ENCODE measurements at places on chromosomes 16 and 17. TPM values are rescaled to one million over a fixed set of nuclear protein-coding genes. Genes with fewer than 3 reads are reported as not detected.

CRAMP1 gene
- 18.6 TPM for total RNA-seq

GRCh38 chr17:39138431-39139160 lies 12.8 kb downstream of the PLXDC1 start:
- H3K4me3 ChIP-seq: no peak overlapping the region
- no peak for DNase-seq
- no peak overlapping the region for H3K27ac ChIP-seq
- H3K36me3 ChIP-seq: no peaks in the 10 kb centered on the region
- no peaks in the 10 kb centered on the region for H3K4me1 ChIP-seq
- no peaks in the 10 kb centered on the region for H3K27me3 ChIP-seq

RNF151 gene
- not detected for total RNA-seq

DNA sequence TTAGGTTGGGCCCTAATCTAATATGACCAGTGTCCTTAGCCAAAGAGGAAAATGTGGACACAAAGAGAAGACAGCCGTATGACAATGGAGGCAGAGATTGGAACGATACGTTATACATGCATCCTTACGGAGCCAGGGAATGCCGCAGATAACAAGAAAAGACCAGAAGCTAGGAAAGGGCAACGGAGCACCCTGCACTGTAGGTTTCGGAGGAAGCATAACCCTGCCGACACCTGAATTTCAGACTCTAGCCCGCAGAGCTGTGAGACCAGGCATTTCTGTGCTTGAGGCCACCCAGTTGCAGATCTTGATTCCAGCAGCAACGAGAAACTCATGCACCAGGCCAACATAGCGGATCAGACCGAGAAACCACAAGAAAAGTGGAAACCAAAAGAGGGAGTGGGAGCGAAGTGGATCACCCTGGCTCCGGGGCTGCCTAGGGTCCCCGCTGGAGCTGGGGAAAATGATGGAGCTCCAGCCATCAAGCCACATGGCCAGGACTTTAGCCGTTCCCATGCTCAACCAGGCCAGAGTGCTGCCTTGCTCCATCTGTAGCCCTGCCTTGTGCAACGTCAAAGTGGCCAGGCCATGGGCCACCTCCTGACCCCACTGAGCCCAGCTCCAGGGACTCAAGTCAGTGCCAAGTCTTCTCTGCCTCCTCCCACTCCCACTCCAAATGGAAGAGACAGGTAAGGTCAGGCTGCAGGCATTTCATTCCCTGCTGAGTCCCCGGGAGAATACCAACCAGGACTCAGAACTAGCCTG lies 51.7 kb upstream of the RPL38 start:
- no peaks in the 10 kb centered on the region for H3K36me3 ChIP-seq
- H3K27ac ChIP-seq: no peak overlapping the region
- H3K4me1 ChIP-seq: no peaks in the 10 kb centered on the region
- DNase-seq: no peak
- no peaks in the 10 kb centered on the region for H3K27me3 ChIP-seq
- H3K4me3 ChIP-seq: no peak overlapping the region

SCRN2 gene
- total RNA-seq: 49.2 TPM

GRCh38 chr16:87695534-87695933 lies 70.3 kb downstream of the KLHDC4 start:
- peaks cover 4% of the 10 kb centered on the region for H3K36me3 ChIP-seq
- DNase-seq: no peak
- no peaks in the 10 kb centered on the region for H3K4me1 ChIP-seq

DNA sequence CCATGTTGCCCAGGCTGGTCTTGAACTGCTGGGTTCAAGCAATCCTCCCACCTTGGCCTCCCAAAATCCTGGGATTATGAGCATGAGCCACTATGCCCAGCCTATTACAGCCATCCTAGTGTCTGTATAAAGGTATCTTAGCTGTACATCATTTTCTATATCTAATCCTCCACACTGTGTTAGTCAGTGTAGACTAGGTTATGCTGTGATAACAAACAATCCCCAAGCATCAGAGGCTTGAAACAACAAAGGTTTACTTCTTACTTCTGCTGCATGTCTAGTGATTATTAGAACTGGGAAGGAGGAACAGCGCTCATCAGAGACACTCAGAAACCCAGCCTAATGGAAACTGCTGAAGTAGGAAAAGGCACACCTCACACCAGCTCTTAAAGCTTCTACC lies 68.1 kb downstream of the ERCC4 start:
- H3K27me3 ChIP-seq: no peaks in the 10 kb centered on the region
- H3K27ac ChIP-seq: no peak overlapping the region
- H3K4me1 ChIP-seq: no peaks in the 10 kb centered on the region
- no peak for DNase-seq
- H3K36me3 ChIP-seq: no peaks in the 10 kb centered on the region

GRCh38 chr16:52256310-52257078 lies 290.4 kb downstream of the TOX3 start:
- no peaks in the 10 kb centered on the region for H3K27me3 ChIP-seq
- DNase-seq: no peak
- no peaks in the 10 kb centered on the region for H3K36me3 ChIP-seq
- H3K27ac ChIP-seq: no peak overlapping the region

GRCh38 chr17:47843391-47843730 lies 2.3 kb upstream of the SCRN2 start:
- no peak overlapping the region for H3K4me3 ChIP-seq
- H3K36me3 ChIP-seq: peaks cover 3% of the 10 kb centered on the region
- DNase-seq: no peak

DNA sequence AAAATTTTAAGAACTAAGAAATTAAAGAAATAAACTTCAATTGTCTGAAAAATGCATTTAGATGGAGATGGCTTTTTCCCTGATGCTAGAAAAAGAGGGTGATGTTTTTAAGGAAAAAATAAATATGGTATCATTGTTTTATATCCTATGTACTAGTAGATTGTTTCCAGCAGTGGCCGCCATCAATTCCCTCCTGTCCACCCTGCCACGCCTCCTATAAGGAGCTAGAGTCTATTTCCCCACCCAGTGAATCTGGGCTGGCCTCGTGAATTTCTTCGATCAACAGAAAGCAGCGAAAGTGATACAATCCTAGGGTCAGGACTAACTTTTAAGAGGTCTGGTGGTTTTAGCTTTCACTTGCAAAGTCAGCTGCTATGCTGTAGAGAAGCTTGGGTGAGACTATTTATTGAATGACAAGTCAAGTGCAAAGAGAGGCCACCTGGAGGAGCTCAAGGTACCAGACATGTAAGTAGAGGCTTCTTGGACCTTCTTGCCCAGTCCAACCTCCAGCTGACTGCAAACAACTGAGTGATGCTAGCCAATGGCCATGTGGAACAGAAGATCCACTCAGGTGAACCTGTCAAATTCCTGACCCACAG lies 80.9 kb upstream of the MTMR4 start:
- no peaks in the 10 kb centered on the region for H3K27me3 ChIP-seq
- H3K36me3 ChIP-seq: no peaks in the 10 kb centered on the region
- DNase-seq: no peak
- H3K4me1 ChIP-seq: no peaks in the 10 kb centered on the region
- no peak overlapping the region for H3K27ac ChIP-seq
- H3K4me3 ChIP-seq: no peak overlapping the region

GRCh38 chr16:8812162-8812843 lies 14.7 kb downstream of the PMM2 start:
- DNase-seq: no peak
- no peaks in the 10 kb centered on the region for H3K4me1 ChIP-seq
- no peak overlapping the region for H3K27ac ChIP-seq
- H3K36me3 ChIP-seq: peaks cover 84% of the 10 kb centered on the region

- no peaks in the 10 kb centered on the region for H3K27me3 ChIP-seq
- no peak for DNase-seq
- peaks cover 20% of the 10 kb centered on the region for H3K4me1 ChIP-seq
- H3K27ac ChIP-seq: no peak overlapping the region
Measured at GRCh38 chr16:68300734-68301459, 9.8 kb downstream of the SLC7A6OS start.

DNA sequence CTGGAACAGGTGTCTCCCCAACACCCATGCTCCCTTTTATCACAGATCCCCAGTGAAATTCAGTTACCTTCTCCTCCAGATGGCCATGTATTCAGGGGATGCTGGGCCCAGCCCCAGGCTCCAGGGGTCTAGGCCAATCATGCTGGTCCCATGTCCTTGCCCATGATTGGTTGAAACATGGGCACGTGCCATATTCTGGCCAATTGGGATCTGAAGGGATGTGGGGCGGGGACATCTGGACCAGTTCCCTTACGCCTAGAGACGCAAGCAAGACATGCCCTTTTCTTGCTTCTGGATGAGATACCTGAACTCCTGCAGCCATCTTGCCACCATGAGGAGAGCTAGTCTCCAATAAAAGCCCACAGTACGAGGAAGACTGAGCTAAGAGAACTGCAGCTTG lies 31.0 kb upstream of the ST6GALNAC1 start:
- H3K4me1 ChIP-seq: peaks cover 24% of the 10 kb centered on the region
- H3K27ac ChIP-seq: peak overlapping the region; percentile 48
- DNase-seq: no peak

INPP5K gene
- 285 TPM for total RNA-seq

RRAD gene
- total RNA-seq: 10.3 TPM

DNA sequence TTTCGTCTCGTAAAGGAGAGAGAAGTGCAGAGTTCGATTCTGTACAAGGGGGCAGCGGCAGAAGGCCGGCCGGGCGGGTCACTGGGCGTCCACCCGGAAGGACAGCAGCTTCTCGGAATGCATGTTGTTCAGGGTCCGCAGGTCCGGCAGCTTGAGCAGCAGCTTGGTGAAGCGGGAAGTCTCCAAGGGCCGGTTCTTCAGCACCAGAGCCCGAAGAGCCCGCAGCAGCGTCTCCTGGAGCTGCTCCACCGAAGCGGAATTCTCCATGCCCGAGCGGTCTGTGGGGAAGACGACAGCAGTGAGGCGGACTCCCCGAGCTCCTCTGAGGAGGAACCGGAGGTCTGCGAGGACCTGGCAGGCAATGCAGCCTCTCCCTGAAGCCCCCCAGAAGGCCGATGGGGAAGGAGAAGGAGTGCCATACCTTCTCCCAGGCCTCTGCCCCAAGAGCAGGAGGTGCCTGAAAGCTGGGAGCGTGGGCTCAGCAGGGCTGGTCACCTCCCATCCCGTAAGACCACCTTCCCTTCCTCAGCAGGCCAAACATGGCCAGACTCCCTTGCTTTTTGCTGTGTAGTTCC lies 7.3 kb downstream of the NR1D1 start:
- H3K4me1 ChIP-seq: peaks cover 69% of the 10 kb centered on the region
- no peaks in the 10 kb centered on the region for H3K27me3 ChIP-seq
- H3K4me3 ChIP-seq: no peak overlapping the region
- peak; percentile 90 for DNase-seq

FOXC2 gene
- total RNA-seq: 1.9 TPM

ALDH3A1 gene
- 1.1 TPM for total RNA-seq

DNA sequence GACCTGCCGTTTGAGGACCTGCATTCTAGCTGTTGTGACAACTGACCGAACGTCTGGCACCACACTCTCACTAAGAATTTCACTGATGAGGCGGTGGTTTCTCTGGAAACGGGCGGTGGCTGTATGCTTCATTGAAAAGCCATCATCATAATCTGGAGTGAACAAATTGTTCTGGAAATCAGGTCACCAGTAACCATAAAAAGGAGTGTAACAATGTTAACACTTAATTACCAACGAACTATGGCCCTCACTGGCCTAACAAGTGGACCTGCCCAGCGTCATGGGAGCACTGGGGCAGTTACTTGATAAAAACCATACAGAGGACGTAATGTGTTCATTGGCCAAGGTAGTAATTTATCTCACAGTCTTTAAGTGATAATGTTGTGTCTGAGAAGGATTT lies 15.4 kb downstream of the SMARCE1 start:
- H3K4me3 ChIP-seq: no peak overlapping the region
- peaks cover 84% of the 10 kb centered on the region for H3K36me3 ChIP-seq
- H3K4me1 ChIP-seq: no peaks in the 10 kb centered on the region
- no peak overlapping the region for H3K27ac ChIP-seq

- H3K4me3 ChIP-seq: no peak overlapping the region
- H3K4me1 ChIP-seq: peaks cover 22% of the 10 kb centered on the region
- no peak for DNase-seq
- H3K27me3 ChIP-seq: no peaks in the 10 kb centered on the region
Measured at GRCh38 chr17:21360048-21360447, 16.1 kb upstream of the KCNJ12 start.

KRTAP4-5 gene
- not detected for total RNA-seq

DNA sequence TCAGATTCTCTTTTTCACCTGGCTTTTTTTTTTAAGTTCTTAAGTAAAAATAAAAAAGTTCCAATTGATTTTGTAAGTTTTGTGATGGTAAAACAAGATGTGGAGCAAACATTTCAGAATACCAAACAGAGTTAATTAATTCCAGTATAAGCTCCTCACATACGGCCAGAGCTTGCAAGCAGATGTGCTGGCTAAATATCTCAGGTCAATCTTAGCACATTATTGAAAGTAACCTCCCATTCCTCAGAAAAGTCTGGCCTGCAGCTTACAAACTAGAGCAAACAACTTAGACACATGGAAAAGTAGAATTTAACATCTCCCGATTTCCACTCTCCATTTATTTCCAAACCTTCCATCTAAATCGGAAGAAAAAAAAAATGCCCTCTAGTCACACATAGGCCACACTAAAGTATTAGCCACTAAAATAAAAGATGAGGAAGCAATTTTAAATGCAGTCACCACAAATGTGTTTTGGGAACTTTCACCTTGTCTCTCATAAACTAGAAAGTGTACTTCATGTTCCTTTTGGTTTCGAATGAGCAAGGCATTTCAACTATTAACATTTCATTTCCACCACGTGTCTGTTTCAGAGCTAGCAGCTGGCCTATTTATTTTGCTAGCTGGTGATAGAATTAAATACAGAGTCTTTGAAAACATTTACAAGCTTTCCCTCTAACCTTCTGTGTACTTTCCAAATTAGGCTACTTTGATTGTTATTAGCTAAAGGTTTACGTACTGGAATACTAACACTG lies 143.3 kb downstream of the STX8 start:
- no peaks in the 10 kb centered on the region for H3K27me3 ChIP-seq
- no peaks in the 10 kb centered on the region for H3K36me3 ChIP-seq
- H3K4me3 ChIP-seq: no peak overlapping the region
- no peak for DNase-seq
- H3K4me1 ChIP-seq: no peaks in the 10 kb centered on the region

ABCA8 gene
- 95.4 TPM for total RNA-seq

CEP112 gene
- 21.2 TPM for total RNA-seq

DNA sequence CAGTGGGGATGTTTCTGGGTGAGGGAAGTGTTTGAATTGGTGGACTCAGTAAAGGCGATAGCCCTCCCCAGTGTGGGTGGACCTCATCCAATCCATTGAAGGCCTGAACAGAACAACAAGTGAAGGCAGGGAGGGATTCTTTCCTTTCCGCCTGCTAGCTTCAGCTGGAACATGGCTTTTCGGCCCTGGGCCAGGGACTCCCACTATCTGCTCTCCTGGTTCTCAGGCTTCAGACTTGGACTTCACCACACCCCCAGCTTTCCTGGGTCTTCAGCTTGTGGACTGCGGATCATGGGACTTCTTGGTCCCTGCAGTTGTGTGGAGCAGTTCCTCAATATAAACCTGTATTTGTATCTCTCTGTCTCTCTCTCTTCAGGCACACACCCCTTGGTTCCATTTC lies 77.9 kb downstream of the SNX29 start:
- no peak overlapping the region for H3K4me3 ChIP-seq
- H3K36me3 ChIP-seq: no peaks in the 10 kb centered on the region
- DNase-seq: no peak
- no peaks in the 10 kb centered on the region for H3K27me3 ChIP-seq
- H3K4me1 ChIP-seq: peaks cover 39% of the 10 kb centered on the region

TP53TG3C gene
- not detected for total RNA-seq

FMNL1 gene
- 7.6 TPM for total RNA-seq

Data from thyroid gland (tissue), 4 donors.